ENCODE measurements at places on chromosomes 5 and 9.

- H3K27me3 ChIP-seq = no peaks in the 10 kb centered on the region
- DNase-seq = no peak
- no peaks in the 10 kb centered on the region for H3K36me3 ChIP-seq
- H3K27ac ChIP-seq = no peak overlapping the region
- H3K4me3 ChIP-seq = no peak overlapping the region
- H3K4me1 ChIP-seq = no peaks in the 10 kb centered on the region
Measured at GRCh38 chr5:100861148-100861547, 41.9 kb downstream of the ST8SIA4 start.

- H3K4me1 ChIP-seq = no peaks in the 10 kb centered on the region
- no peak overlapping the region for H3K4me3 ChIP-seq
- no peaks in the 10 kb centered on the region for H3K27me3 ChIP-seq
- DNase-seq = no peak
Measured at GRCh38 chr5:137487600-137487999, 11.5 kb downstream of the SPOCK1 start.

DNA sequence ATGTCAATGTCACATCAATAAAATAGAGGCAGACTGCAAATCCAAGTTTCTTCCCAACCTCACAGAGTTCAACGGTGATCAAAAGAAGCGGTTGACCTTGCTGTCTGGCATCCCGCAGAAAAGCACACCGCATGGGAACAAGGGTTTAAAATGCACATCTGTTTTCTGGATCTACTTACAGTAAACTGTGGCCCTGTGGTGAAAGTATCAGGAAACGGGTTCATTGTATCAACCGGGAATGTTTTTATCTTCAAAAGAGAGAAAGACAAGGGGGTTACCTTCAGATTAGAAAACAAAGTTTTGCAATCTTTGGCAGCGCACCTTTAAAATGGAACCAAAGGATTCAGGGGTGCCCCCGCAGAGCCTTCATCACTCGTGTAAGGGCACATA is 15.5 kb upstream of the FRRS1L start:
- H3K27me3 ChIP-seq = no peaks in the 10 kb centered on the region
- no peak overlapping the region for H3K27ac ChIP-seq
- H3K36me3 ChIP-seq = no peaks in the 10 kb centered on the region
- no peak overlapping the region for H3K4me3 ChIP-seq

DNA sequence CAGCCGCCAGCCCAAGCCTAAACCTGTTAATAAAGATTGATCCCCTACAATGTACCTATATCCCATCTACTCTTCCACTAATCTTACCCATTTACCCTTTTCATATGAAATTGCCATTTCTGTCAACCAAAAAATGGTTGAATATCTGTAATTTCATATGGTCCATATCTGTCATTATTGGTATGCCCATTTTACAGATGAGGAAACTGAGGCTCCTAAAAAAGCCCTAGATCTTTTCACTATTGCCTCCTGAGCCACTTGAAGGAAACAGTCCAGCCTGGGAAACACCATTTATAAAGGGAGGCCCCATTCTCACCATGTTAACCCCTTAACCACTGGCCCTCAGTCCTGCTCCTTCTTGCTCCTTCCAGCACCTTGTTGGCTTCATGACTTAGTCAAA is 41.2 kb upstream of the SNAPC3 start:
- no peak overlapping the region for H3K27ac ChIP-seq
- no peaks in the 10 kb centered on the region for H3K27me3 ChIP-seq
- H3K4me3 ChIP-seq = no peak overlapping the region
- DNase-seq = no peak
- no peaks in the 10 kb centered on the region for H3K4me1 ChIP-seq

DNA sequence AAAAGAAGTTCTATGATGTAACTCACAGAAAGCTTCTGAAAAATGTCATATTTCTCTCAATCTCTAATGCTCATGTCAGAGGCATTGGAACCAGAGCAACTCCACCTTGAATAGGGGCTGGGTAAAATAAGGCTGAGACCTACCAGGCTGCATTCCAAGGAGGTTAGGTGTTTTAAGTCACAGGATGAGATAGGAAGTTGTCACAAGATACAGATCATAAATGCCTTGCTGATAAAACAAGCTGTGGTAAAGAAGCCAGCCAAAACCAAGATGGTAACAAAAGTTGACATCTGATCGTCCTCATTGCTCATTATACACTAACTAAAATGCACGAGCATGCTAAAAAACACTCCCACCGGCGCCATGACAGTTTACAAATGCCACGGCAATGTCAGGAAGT is 411.1 kb upstream of the GRIA1 start:
- DNase-seq = no peak
- no peak overlapping the region for H3K27ac ChIP-seq
- no peaks in the 10 kb centered on the region for H3K36me3 ChIP-seq
- H3K4me3 ChIP-seq = no peak overlapping the region
- no peaks in the 10 kb centered on the region for H3K4me1 ChIP-seq

DNA sequence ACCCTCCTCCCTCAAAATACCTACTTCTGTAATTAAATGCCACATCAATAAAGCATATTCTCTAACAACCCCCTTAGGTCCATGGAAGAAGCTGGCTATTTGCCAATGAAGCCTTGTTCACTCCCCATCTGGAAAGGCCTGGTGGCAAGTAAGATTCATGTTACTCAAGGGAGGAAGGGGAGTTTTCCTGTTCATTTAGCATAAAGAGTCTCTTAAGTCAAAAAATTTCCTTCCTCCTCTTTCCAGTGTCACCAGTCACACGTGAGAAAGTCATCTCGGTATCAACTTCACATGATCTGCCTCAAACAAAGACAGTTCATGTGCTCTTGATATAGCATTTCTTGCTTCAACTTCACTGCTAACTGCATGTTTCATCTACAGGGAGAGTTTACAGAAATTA is 32.7 kb upstream of the RIC1 start:
- no peaks in the 10 kb centered on the region for H3K27me3 ChIP-seq
- no peak for DNase-seq
- H3K27ac ChIP-seq = no peak overlapping the region
- no peaks in the 10 kb centered on the region for H3K36me3 ChIP-seq
- no peaks in the 10 kb centered on the region for H3K4me1 ChIP-seq
- H3K4me3 ChIP-seq = no peak overlapping the region

- peaks cover 10% of the 10 kb centered on the region for H3K4me1 ChIP-seq
- DNase-seq = no peak
- H3K4me3 ChIP-seq = no peak overlapping the region
- H3K36me3 ChIP-seq = no peaks in the 10 kb centered on the region
- H3K27me3 ChIP-seq = no peaks in the 10 kb centered on the region
- no peak overlapping the region for H3K27ac ChIP-seq
Measured at GRCh38 chr5:140248414-140248813, 54.5 kb downstream of the PFDN1 start.

DNA sequence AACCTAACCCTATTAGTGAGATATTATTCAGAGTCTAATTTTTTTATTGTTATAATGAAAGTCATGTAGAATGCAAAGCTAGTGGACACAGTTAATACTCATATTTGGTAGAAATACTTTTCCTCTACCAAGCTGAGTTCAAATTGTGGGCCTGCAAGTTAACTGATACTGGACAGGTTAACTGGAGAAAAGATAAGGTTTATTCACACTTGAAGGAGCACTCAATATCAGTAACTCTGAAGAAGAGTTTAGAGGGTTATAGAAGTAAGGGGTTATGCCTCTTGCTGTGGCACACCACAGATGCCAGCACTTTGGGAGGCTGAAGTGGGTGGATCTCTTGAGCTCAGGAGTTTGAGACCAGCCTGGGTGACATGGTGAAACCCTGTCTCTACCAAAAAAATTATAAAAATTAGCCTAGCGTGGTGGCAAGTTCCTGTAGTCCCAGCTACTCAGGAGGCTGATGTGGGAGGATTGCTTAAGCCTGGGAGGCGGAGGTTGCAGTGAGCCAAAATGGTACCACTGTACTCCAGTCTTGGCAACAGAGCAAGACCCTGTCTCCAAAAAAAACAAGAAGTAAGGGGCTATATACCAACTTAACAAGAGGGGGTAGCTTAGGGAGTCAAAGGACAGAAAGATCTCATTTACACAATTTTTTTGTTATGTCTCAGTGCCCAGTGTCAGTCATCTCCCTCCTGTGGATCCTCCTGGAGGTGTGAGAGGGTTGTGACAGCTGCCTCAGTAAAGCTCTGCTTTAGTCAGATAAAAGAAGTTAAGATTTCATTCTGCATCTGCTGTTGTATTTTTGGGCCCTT is 121.2 kb upstream of the GRHPR start:
- H3K27ac ChIP-seq = no peak overlapping the region
- H3K4me1 ChIP-seq = no peaks in the 10 kb centered on the region
- no peak for DNase-seq
- H3K27me3 ChIP-seq = no peaks in the 10 kb centered on the region

DNA sequence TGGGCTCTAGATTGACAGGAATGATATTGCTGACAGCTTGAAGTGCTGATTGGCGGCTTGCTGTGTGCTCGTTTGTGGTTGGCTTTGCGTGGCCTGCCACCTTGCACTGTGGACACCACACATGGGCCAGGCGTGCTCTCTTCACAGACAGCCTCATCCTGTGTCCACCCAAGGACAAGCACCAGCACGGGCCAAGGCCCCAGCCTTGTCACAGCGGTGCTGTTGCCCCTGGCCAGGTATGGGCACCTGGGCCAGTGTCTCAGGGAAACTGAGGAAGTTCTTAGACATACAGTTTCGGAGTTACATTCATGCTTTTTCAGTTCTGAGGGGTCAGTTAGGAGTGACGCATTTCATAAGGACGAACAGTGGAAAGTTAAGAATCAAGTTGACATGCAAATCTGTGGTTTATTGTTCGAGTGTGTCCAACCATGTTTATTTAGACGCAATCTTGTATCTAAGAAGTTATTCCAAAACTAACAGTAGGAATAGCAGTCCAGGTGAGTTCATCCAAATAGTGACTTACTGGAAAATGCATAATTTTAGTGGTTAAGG is 125.9 kb downstream of the EHMT1 start:
- no peak overlapping the region for H3K4me3 ChIP-seq
- H3K36me3 ChIP-seq = peaks cover 20% of the 10 kb centered on the region
- H3K27ac ChIP-seq = no peak overlapping the region
- H3K27me3 ChIP-seq = no peaks in the 10 kb centered on the region

- no peak for DNase-seq
- peak overlapping the region; percentile 80 for H3K27ac ChIP-seq
- no peaks in the 10 kb centered on the region for H3K27me3 ChIP-seq
Measured at GRCh38 chr5:61333954-61334867, 2.2 kb downstream of the ZSWIM6 start.

- H3K27ac ChIP-seq = no peak overlapping the region
- H3K4me3 ChIP-seq = no peak overlapping the region
- no peaks in the 10 kb centered on the region for H3K27me3 ChIP-seq
- H3K36me3 ChIP-seq = no peaks in the 10 kb centered on the region
- no peak for DNase-seq
Measured at GRCh38 chr9:81980568-81980967, 8.0 kb upstream of the SPATA31D1 start.

DNA sequence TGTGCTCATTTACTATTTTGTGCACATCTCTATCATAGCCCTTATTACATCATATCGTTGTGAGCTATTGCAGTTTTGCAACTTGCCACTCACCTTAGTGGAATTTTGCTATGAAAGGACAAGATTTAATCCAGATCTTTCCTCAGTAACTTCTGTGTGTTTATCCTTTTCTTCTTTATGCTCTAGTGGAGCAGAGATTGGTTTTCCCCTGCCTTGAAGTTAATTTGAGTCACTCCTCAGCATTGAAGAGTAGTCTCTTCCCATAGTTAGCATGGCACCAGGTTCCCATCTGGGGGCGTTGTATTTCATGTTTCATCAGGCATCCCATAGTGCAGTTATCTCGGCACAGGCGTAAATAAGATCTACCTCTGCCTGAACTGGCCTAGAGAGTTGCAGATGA is 510.4 kb downstream of the PSAT1 start:
- H3K36me3 ChIP-seq = no peaks in the 10 kb centered on the region
- H3K4me1 ChIP-seq = no peaks in the 10 kb centered on the region
- DNase-seq = no peak
- H3K27ac ChIP-seq = no peak overlapping the region
- no peaks in the 10 kb centered on the region for H3K27me3 ChIP-seq

GRCh38 chr5:177329883-177330282 is 18.2 kb upstream of the MXD3 start:
- no peak for DNase-seq
- peaks cover 53% of the 10 kb centered on the region for H3K36me3 ChIP-seq
- no peaks in the 10 kb centered on the region for H3K4me1 ChIP-seq
- H3K27me3 ChIP-seq = no peaks in the 10 kb centered on the region

DNA sequence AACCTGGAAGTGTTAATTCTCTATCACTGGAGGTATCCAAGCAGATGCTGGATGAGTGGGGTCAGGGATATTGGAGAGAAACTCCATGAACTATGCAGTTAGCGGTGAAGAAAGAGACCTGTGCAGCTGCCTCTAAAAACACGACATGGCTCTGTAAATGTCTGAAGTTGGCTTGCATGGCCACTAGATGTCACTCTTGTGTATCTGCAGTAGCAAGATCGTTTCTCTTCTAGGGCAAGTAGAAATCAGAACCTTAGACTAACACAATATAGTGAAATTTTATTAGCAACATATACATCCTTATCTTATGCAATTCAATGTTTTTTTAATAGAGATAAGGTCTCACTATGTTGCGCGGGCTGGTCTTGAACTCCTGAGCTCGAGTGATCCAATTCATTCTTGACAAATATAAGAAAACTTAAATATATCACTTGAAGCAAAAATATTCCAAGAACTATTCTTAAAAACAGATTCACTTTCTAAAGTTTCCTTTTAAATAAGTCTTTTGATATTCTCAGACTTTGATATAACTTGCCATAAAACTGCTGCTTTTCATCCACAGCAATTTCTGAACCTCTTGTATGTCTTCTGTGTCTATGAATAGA is 2.9 kb downstream of the OR2S2 start:
- no peaks in the 10 kb centered on the region for H3K36me3 ChIP-seq
- no peak overlapping the region for H3K27ac ChIP-seq
- H3K27me3 ChIP-seq = no peaks in the 10 kb centered on the region
- H3K4me3 ChIP-seq = no peak overlapping the region

DNA sequence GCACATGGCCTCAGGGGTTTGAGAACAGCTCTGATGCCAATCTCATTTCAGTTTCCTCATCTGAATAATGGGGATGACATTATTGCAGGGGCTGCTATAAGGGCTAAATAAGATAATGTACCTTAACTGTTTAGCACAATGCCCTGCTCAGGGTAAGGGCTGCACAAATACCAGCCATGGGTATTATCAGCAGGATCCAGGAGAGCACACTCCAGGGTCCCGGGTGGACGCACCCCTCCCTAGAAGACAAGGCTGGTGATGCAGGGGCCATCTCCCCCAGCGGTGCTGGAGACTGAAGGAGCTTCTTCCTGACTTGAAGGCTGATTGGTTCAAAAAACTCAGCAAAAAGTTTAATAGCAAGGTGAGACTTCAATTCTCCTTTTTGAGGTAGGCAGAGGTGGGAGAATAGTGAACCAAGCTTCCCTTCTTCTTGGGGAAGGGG is 2.7 kb upstream of the CXXC5 start:
- DNase-seq = peak; percentile 12
- H3K27me3 ChIP-seq = no peaks in the 10 kb centered on the region
- no peak overlapping the region for H3K27ac ChIP-seq
- H3K4me1 ChIP-seq = peaks cover 19% of the 10 kb centered on the region

DNA sequence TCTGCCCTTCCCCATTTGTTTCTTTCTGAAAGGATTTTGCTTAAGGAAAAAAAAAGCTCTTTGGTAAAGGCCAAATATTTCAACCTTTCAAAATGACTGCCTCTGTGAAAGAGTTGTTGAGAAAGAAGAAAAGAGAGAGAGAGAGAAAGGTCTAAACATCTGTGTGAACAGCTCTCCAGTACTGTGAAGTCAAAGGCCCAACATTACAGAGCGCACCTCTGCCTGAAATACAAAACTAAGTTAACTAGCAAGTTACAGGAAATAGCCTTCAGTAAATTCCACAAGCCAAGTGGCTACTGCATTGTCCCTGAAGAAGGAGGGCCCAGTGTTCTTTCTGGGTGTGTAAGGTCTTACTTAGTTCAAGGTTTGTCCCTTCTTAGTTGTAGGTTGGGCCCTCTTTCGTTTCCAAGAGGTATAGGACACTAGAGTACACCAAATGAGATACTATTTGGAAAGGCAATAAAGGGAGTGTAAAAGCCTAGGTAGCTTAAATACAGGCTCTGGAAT is 104.4 kb downstream of the THBS4 start:
- no peak overlapping the region for H3K4me3 ChIP-seq
- H3K36me3 ChIP-seq = peaks cover 16% of the 10 kb centered on the region
- H3K4me1 ChIP-seq = peaks cover 35% of the 10 kb centered on the region

Measured in adrenal gland (tissue), 19 donors.